ENCODE measurements at places on chromosomes 16 and 17.

DNA sequence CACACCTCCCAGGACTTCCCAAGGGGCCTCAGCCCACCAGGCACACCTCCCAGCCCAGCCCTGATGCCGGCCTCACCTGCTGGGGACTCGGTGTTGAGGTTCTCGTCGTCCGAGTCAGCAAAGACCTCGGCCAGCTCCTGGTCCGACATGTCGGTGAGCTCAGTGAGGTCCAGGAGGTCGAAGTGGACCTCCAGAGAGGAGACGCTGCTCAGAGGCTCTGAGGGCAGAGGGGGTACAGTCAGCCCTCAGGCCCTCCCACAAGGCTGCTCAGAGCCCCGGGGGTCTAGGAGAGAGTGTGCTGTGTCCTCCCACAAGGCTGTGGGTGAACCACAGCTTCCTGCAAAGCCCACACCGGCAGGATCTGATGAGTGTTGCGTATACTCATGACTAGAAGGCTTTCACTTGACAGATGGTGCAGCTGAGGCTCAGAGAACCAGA, 10.5 kb downstream of the DBNDD1 start:
- peak; percentile 74 for DNase-seq

GRCh38 chr17:80246726-80247125, 13.9 kb upstream of the RNF213 start:
- DNase-seq, result no peak

DNA sequence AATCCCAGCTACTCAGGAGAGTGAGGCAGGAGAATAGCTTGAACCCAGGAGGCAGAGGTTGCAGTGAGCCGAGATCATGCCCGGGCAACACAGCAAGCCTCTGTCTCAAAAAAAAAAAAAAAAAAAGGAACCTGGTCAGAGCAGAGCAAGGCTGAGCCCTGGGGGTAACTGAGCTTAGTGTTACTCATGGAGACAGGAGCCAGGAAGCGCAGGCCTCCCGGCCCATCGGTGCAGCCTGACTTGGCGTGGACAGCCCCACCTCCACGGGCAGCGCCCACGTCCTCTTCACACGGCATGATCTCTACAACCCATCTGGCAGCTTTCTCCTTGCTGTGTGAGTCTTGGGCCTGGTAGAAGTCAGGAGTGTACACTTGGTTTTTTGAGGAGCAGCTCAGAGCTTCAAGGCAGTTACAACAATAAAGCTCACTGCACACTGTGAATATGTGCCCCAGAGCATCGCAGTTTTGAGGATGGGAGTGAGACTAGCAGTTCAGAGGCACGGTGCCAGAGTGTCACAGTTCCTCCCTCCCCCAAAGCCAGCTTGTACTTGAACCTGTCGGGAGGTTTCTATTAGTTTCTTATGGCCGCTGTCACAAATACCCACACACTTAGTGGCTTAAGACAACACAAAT, 129.9 kb downstream of the RAP1GAP2 start:
- no peak for DNase-seq

DNA sequence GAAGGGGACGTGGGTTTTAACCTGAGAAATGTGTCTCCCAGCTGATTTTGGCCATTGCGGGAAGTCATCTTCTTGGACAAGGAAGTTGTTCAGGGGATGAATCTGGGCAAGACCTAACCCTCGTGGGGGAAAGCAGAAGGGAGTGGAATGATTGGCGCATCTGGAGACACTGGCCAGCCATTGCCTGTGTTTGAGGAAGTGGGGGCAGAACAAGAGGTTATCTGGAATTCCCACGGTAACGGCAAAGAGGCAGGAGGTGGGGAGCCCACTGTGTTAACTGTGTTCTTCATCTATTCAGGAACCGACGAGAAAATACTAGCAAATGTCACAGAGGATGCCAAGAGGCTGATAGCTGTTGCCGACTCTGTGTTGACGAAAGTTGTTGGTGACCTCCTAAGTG, 66.9 kb downstream of the RNF213 start:
- no peak for DNase-seq

DNA sequence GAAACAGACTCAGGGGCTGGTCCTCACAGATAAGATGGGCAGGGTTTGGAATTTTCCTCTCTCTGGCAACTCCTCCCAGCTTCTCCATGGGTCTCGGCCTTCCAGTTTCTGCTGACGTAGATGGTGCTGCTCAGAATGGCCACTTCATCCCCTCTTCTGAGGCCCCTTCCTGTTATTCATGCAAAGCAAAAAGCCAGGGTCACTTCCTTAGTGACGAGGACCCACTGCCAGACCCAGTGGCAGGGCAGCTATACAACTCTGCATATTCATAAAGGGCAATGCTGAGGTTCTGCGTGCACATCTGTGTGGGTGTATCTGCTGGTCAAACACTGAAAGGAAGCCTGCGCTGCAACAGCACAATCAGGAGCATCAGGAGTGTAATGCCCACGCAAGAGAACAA, 108.8 kb downstream of the WSCD1 start:
- no peak for DNase-seq

DNA sequence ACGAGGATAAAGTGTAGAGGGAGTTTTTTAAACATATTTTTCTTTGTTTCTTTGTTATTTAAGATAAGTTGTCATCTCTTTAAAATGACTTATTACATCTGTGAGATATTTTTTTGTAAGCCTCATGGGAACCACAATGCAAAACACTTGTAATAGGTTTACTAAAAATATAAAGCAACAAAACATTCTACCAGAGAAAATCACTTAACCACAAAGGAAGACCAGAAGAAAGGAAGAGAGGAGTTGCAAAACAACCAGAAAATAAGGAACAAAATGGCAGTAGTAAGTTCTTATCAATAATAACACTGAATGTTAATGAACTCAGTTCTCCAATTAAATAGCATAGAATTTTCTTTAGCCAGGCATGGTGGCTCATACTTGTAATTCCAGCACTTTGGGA, 22.9 kb downstream of the DHRS7B start:
- DNase-seq, result no peak

DNA sequence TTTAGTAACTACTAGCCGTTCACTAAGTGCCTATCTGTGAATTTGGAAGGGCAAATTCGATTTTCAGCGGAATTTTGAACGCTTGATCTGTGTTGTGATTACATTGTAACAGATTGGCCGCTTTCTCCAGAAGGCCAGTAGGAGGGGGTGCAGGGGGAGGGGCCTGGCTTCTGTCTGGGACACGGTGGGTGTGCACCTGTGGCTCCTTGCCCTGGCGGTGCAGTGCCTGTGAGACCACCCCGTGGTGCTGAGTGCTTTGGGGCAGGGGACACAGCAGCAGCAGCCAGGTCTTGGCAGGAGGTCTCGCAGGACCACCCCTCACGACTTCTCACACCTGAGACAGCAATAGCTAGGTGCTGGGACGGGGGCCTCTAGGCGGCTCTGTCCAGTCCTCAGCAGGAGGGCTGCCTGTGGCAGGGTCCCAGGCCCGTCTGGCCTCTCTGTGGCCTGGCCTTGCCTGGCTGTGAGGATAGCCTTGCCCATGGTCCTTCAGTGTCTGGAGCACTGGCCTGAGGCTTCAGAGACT, 1.8 kb downstream of the UBE2I start:
- DNase-seq, result no peak

DNA sequence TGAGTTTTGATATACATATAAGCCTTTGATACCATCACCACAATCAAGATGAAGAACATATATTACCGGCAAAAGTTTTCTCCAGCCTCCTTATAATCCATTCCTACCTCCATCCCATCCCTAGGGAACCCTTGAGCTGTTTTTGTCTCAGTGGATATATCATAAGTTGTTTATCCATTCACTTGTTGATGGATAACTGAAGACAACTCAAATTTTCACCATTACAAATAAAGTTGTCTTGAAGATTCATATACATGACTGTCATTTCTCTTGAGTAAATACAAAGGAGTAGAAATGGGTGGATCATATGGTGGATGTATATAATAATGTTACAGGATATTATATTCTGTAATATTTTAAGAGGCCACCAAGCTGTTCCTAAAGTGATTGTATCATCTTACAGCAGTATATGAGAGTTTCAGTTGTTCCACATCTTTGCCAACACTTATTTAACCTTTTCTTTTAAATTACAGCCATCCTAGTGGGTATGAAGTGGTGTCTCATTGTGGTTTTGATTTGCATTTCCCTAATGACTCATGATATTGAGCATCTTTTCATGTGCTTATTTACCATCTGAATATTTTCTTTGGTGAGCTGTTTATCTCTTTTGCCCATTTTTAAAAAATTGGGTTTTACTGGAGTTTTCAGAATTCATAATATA, 17.4 kb downstream of the NF1 start:
- DNase-seq, result no peak

GRCh38 chr16:68113765-68114240, 28.6 kb downstream of the NFATC3 start:
- DNase-seq, result no peak

DNA sequence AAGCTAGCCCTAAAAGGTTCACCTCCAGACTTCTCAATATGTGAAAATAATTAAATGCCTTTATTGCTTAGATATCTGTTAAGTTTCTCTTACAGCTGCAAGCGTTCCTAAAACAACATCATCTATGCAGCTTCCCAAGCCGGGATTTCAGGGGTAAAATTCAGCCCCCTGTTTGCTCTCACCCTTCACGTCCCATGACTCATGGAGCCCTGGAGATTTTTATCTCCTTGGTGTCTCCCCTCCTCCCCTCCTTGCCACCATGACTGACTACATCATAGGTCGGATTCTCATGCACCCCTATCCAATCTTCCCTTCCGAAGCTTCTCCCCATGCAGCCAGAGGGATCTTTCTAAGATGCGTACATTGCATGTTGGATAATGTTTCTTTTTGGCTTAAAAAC, 21.0 kb upstream of the CACNG4 start:
- no peak for DNase-seq

GRCh38 chr17:61251939-61252865, 147.4 kb upstream of the TBX2 start:
- DNase-seq, result no peak

GRCh38 chr16:797120-797420, 3.5 kb downstream of the GNG13 start:
- DNase-seq, result peak; percentile 70

GRCh38 chr17:28726627-28727491, 826 bp upstream of the TLCD1 start:
- peak; percentile 97 for DNase-seq

- DNase-seq, result no peak
Measured at GRCh38 chr16:1612320-1613111, at the start of gene CRAMP1. CRAMP1 (plus strand) TSS chr16:1612360; CDS start chr16:1614640, 2,280 bp downstream.

GRCh38 chr16:66242672-66243071, 123.8 kb upstream of the CDH5 start:
- DNase-seq, result no peak

DNA sequence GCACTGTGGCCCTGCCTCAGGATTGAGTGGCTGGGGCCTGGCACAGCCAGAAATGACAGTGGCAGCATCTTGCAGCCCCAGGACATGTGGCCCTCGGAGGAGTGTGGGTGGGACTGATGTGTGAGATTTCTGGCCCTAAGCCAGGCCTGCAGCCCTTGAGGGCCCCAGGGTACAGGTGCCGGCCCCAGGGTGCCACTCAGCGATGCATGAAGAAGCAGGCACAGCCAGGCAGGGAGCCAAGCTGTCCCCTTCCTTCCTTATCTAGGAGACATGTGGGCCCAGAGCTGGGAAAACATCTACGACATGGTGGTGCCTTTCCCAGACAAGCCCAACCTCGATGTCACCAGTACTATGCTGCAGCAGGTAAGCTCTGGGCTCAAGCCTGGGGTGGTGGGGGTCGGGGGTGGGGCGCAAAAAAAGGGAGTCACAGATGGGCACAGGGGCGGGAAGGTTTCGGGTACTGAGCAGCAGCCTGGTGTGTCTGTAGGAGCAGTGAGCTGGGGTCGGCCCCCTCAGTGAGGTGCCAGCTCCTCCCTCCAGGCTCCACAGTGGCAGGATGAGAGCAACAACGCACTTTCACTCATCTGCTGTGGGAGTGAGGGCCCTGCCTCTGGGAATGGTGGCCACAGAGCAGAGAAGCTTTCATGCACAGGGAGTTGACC, 4.1 kb downstream of the ACE start:
- no peak for DNase-seq

DNA sequence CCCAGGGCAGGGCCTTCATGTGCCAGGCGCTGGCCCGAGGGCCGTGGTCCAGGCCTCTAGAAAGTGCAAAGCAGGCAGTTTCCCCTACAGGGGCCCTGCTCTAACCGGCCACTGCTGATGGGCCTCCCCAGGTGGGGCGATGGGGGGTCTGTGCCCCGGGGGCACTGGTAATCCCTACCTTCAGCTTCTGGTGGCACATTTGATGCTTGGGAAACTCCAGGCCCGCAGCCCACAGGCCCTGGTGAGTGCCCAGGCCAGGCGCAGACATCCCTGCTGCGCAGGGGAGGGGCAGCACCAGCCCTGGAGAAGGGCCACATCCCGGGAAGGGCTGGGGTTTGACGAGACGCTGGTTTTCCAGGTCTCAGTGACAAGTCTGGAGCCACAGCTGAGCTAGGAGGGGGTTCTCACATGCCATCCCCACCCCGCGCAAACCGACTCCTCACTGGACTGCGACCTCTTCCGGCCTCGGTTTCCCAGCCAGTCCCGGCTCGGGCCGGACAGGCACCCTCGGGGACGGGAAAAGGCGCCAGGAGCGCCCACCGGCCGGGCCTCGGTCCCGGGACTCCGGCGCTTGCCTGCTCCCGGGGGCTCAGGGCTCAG, 1.6 kb downstream of the DOC2B start:
- DNase-seq, result no peak

GRCh38 chr16:75127713-75128415, 11.3 kb upstream of the LDHD start:
- DNase-seq, result no peak

DNA sequence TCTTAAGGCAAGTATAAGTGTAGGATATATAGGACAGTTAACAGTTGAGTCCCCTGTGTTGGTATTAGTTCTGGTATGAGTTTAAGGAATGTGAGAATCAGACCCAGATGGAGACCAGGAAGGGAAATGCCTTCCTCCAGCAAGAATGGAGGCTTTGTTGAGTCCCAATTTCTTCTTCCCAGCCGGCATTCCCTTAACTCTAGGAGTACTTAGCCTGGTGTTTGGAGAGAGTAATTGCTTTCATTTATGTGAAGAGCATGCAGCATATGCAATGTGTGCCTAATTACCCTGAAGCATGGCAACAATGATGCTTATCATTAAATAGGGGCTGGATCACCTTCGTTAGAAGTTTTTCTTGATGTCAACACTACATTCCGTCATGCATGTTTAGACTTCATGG, 225.9 kb upstream of the XYLT1 start:
- no peak for DNase-seq

DNA sequence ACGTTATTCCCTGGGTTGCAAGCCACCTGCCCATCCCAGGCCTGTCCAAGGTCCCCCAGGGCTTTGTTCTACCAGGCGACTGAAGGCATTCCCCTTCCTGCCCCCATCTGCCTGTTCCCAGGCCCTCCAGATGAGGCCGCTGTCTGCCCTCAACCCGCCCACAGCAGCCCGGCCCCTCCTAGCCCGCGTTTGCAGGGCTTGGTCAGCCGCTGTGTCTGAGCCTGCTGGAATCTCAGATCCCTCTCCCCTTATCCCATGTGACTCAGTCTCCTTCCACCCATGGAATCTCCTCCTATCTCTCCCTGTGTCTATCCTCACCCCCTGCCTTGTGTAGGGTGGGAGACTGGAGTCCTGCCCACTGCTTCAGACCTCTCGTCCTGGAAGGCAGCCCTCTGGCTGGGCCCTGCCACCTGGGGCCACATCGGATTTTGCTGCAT, 186.0 kb upstream of the TNRC6C start:
- DNase-seq, result peak; percentile 75

All from activated T-cell treated with anti-CD3 and anti-CD28 coated beads, Interleukin-2, amount 50 U/mL, for 48 hours (primary cell).